ENCODE measurements at places on chromosomes 2 and 18.
A peak's percentile ranks its signal among the peaks of the same experiment; 100 is the strongest.

DNA sequence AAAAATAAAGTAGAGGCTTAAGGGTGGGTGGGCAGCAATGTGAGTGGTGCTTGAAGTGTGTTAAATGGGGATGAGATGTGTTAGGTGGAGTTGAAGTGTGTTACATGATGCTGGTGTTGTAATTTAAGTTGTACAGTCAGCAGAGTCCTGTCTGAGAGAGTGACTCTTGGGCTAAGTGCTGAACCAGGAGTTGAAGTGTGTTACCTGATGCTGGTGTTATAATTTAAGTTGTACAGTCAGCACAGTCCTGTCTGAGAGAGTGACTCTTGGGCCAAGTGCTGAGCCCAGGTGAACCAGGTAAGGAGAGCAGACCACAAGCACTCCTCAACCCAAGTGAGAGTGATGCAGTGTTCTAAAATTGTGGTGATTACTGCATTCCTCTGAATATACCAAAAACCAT lies 40.6 kb downstream of the LCLAT1 start:
- DNase-seq = no peak

DNA sequence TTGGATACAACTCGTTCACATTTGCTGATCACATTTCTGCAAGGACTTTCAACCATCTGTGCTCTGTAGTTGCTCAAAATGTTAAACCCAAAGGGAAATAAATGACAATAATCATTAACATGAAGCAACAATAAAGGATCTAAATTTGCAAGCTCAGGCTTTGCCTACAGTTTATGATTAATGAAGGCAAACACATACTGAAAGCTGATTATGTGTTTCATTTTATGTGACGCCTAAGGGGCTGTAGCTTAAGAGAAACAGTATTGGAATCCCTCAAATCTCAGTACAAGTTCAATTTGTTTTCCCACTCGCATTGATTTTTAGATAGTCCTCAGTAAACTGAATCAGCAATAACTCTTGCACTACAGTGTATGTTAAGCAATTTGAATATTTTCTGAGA lies 160.3 kb upstream of the FSIP2 start:
- DNase-seq = no peak

DNA sequence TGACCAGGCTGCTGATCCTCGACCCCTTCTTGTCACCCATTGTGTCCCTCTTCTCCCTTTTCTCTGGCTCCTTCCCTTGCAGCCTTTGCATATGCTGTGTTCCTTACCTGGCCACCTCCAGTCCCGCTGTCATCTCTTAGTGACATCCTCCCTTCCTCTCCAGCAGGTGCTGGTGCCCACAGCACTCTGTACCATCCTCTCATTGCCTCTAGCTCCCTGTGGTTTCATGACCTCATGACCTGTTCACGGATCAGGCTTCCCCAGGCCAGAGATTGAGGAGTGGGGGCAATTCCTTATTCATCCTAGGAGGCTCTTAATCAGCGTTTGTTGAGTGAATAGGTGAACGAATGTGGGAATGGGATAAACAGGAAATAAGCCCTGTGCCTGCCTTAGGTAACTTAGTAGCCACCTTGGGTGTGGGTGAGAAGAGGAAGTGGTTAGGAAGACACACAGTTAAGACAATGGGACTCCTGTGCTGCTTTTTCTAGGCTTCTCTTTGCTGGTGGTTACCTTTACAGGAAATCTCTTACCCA lies 35.5 kb downstream of the ITGA6 start:
- no peak for DNase-seq

- no peak for DNase-seq
Observed at GRCh38 chr2:148906124-148906523, 31.1 kb downstream of the KIF5C start.

- no peak for DNase-seq
Observed at GRCh38 chr18:7168408-7168807, 50.8 kb upstream of the LAMA1 start.

GRCh38 chr2:111178730-111179405 lies 58.2 kb downstream of the BCL2L11 start:
- peak; percentile 3 for DNase-seq

GRCh38 chr18:32060026-32060425 lies 31.6 kb upstream of the RNF138 start:
- no peak for DNase-seq

DNA sequence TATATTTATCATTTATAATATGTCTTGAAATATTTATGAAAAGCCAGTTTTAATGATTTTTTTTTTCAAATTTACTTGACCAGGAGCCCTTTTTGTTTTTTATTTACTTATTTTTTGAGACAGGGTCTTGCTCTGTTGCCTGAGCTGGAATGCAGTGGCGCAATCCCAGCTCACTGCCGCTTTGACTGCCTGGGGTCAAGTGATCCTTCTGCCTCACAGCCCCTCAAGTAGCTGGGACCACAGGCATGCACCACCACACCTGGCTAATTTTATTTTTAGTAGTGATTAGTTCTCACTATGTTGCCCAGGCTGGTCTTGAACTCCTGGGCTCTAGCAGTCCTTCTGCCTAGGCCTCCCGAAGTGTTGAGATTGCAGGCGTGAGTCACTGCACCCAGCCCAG lies 5.7 kb downstream of the EPB41L5 start:
- DNase-seq = no peak
